NCI-H226 (cell line): ENCODE measurements at places on chromosomes 5 and 9.

- DNase-seq = no peak
Measured at GRCh38 chr5:87138091-87138805, 129.4 kb upstream of the RASA1 start.

DNA sequence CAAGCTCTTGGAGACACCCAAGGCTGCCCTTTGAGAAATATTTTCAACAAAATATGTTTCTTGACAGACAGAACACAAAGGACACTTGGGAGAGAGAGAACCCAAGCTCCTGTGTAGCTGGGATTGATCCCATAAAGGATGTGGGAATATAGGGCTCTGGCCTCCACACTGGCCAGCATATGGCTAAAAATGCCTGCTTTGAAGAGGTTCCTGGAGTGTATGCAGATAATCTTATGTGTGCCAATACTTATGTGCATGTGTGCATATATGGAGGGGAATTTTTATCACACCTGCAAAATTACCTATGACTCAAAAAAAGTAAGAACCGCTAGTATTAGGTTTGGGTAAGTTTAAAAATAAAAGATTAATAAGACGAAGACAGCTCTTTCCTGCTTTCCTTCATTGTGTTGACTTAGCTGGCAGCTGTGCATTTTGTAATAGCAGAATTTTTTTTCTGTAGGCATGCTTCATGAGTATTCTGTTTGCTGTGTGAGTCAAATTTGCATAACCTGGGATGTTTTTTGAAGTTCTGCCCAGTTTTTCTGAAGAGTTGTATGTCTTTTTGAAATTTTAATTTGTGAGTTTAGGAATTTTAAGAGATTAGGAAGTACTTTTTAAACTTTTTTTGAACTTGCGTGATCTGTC, 42.6 kb downstream of the HACD4 start:
- DNase-seq = no peak

- DNase-seq = peak; percentile 40
Measured at GRCh38 chr9:137423514-137424291, 510 bp downstream of the NOXA1 start.

DNA sequence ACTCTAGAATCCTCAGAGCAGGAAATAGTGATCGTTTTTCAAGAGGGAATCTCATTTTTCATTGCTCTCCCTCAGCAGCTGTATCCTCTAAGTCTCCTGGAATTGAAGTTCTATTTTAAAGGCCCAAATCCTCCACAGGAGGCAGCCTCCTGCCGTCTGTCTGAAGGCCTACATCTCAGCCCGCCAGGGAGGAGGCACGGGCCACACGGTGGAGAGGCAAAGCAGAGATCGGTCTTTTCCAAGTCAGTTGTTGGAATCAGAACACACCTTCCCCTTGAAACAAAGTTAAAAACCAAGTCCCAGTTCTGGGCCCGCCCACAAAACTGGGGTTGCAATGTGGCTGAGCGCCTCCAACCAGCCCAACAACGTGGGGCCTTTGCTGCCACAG, 68.7 kb downstream of the RAPGEF1 start:
- DNase-seq = no peak

DNA sequence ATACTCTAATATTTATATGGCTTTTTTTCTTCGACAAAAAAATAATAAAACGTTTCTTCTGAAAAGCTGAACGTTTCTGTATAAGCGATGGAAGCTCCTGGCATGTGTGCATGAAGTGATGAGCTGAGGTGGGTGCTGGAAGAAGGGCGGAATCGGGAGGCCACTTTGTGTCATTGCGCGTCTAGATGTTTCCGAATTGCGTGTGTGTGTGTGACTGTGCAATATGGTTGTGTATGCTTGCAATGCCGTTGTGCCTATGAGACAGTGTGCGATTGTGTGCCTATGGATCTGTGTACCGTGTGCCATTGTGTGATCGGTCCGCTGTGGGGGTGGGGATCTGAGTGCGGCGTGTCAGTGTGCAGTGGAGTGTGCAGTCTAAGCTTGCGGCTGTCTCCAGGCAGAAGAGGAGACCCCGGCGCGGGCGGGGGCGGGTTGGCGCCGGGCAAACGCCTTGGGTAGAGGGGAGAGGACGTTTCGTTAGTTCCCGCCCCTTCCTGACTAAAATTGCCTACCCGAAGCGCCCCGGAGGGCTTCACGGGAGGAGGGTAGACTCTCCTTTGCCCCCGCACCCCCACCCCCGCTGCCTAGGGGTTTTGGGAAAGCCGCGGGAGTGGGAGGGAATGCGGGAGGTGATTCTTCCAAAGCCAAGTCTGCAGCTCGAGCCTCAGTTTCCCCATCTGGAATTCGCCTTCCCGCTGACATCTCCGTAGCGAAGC, 24.2 kb downstream of the PCDHGC5 start:
- no peak for DNase-seq

DNA sequence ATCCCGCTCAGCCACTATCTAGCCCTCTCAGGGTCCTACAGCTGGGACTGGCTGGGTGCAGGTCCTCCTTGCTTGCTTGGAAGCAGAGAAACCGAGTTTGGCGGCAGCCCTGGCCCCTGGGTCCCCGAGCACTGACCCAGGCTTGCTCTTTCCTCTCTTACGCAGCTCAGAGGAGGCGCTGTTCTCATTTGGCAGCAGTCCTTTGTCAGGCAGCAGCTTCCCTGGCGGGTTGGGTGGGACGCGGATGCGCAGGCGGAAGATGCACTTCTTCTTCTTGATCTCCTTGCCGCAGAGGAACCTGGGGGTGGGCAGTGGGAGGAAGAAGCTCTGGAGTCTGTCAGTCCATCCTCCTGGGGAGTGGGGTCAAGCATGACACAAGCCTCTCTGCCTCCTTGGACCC, 14.5 kb downstream of the PHF19 start:
- no peak for DNase-seq

GRCh38 chr5:74633695-74634094, 6.8 kb downstream of the ENC1 start:
- DNase-seq = no peak

DNA sequence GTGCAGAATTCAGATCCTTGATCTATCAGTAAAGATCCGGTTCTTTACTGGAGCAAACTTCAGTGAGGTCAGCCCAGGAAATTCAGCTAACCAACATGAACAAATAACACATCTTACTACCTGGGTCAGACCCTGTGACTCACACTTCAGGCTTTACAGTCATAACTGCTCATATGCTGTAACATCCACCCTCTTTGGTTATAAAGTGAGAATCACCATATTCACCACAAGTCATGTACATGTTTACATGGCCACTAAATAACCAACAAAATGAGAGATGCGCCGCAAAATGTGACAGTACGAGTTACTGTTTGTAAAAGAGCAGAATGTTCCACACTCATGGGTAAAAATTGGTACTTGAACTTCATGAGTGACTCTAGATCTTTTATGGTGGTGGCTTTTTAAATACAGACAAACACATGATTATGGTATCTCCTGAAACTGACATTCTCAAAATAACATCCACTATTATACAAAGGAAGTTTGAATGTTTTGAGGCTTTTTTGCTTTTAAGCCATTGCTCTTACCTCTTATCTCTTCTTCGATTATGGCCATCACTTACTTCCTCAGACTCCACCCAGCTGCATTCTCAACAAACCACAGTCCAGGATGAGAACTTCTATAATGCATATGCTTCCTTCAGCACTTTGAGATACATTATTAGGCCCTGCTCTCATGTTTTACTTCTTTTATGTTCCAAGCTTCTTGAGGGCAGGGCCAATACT, 516.6 kb downstream of the RAB3C start:
- DNase-seq = peak; percentile 83

DNA sequence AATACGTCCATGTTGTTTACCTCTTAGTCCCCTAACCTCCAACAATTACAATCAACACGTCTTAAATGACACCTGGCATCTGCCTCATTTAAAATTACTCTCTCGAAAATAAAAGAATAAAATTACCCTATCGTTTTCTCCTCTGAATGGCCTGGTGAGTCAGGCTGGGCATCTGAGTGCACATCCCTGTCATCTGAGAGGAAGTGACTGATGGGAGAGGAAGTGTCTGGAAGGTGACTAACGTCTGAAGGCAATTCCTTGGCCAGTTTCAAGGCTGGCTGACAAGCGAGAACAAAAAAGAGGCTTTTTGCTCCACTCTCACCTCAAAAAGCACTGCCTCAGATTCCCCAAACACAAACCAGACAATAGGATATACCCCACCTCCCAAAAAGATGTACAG, 57.7 kb downstream of the MAPKAP1 start:
- DNase-seq = peak; percentile 83

GRCh38 chr5:108345541-108346171, 36.2 kb downstream of the FBXL17 start:
- DNase-seq = peak; percentile 3

DNA sequence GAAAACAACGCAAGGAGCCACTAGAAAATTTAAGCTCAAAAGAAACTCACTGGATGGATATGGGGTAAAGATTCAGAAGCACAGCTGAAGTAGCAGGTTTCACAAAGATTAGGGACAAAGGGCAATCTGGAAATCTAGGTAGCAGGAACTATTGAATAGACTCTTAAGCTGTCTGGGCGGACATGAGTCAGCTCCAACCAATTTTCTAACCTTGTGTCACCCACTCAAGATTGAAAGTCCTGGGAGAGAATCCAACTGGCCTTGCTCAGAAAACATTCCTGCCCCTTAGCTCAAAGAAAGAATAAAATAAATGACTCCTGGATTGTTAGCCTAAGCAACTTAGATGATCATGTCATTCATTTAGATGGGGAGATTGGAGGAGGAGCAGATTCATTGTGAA, 69.2 kb downstream of the STK32A start:
- DNase-seq = peak; percentile 12
